ENCODE measurements at places on chromosomes 2 and 18.

DNA sequence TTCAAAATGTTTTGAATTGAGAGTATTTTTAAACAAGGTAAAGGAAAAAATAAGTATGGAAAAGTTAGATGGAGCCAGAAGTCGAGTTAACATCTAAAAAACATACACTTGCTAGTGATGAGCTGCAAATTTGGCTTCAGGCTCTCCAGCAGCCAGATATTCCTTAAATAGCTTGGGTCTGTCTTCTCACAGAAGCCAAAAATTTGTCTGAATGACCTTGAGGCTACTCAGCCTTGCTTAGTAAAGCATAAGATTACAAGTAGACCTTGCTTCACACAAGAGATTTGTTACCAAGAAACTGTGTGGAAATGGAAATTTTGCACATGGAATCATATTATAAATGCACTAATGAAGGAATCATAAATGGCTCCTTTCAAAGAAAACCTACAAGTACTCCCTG, 40.8 kb upstream of the GRB14 start:
- no peak for DNase-seq

- peak; percentile 37 for DNase-seq
Measured at GRCh38 chr18:22471546-22472131, 53.9 kb upstream of the CTAGE1 start.

- no peak for DNase-seq
Measured at GRCh38 chr2:68992933-68993332, 18.5 kb downstream of the GKN1 start.

DNA sequence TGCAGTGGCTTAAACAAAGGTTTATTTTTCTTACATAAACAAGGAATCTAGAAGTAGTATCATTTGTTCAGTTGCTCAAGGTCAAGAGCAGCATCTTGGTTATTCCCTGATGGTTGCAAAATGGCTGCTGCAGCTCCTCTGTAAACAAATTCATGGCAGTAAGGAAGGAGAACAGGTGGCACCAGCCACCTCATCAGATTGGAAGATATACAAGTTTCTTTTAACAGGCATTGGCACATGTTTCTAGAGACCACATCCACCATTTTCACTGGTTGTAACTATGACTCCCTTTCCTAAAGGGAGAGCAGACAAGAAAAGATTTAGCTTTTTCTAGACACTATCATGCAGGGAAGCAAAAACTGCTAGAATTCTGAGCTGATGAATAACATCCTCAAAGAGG, 46.3 kb downstream of the PKDCC start:
- no peak for DNase-seq

DNA sequence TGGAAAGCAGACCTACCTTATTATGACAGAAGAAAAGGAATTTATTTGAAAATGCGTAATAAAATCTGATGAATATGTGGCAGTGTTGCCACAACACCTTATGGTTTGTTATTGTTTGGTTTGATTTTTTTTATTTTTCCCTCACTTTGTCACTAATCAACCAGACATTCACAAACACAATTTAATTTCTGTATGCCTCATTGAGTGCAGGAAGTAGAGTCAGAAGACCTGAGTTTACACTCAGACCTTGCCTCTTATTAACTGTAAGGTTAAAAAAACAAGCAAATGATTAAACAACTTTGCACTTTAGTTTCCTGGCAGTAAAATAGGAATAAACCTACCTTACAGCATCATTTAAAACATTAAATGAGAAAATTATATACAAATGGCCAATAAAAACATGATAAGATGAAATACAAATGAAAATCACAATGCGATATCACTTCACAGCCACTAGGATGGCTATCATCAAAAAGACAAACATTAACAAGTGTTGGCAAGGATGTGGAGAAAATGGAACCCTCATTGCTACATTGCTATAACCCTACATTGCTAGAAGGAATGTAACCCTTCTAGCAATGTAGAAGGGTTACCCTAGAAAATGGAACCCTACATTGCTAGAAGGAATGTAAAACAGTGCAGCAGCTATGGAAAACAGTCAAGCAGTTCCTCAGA, 3.3 kb downstream of the SESTD1 start:
- DNase-seq, result no peak

DNA sequence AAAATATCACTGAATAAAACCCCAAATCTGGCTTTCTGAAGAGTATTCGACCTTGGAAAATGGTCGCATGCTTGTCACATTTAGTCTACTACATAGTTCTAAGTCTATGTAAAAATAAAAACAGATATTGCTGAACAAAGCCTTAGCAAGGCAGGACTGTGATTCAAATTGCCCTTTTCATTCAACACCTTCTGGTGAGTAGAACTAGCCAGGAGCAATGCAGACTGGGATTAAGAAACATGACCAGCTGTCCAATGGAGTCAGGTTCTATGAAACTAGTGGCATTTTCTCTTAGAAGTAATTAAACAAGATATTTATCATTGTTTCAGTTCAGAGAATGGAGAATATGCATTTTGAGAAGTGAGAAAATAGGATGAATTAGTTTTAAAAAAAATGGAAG, 1260.5 kb upstream of the ACVR2A start:
- no peak for DNase-seq

GRCh38 chr2:204590063-204590462, 44.8 kb downstream of the PARD3B start:
- DNase-seq, result no peak

DNA sequence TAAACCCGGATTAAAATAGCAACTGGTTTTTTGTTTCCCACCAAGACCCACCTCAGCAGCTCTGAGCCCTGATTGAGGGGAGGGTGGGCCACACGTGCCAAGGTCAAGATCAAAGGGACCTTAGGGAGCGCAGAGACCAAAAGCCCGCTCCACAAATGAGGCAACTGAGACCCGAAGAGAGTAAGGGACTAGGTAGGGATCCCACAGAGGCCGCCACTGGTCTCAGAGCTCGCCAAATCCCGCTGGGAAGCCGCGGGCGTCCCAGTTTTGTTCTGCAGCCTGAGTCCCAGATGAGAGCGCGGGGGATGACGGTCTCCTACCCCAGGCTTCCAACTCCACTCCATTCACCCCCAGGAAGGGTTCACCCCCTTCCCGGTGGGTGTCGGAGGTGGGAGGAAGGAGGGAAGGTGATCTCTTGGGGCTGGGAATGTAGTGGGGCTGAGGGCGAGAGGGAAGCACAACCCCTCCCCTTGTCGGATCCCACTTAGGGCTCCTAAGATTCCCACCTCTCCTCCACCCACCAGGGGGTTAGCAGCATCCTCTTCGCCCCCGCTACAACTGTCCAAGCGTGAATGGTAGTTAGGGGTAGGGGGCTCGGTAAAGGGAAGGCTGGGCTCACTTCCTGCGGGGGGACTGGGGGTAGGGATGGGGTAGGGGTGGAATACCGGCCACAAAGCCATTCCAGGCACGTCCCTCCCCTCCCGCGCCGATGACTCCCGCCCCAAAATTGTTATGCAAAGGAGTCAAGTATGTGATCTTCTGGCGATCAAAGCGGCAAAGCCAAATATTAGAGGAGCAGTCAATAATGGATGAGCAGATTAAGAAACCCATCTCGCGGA, 7.3 kb upstream of the EN1 start:
- DNase-seq, result no peak

GRCh38 chr18:34837769-34838272, 127.7 kb downstream of the DTNA start:
- DNase-seq, result no peak

DNA sequence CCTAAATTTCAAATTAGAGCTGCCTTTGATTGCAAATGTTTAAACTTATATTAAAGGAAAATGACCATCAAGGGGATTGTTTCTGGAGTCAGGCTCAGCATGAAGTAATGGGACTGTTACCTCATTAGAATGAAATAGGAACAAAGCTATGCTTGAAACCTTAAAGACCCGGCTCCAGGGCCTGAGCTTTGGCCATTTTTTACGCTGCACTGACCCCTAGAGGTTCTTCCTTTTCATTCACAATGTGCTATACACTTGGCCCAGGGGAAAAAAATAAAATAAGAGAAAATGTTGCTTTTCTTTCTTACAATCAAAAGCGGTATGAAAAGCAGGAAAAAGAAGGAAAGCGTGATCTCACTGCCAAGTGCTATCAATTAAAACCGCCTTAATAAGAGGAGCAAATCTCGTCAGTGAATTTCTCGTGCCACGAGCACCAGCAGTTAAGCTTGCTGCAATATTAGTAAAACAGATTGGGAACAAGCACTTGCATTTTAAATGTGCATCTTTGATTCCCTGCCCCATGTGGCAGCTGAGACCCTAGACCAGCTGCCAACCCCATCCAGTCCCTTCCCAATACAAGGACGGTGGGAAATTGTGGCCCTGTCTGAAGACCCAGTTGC, 96.6 kb downstream of the MBD2 start:
- peak; percentile 29 for DNase-seq

GRCh38 chr2:165539985-165540384, 70.5 kb downstream of the CSRNP3 start:
- DNase-seq, result no peak

GRCh38 chr2:170227507-170227947, 49.6 kb downstream of the MYO3B start:
- no peak for DNase-seq

GRCh38 chr18:71442731-71443141, 1101.4 kb downstream of the CBLN2 start:
- peak; percentile 57 for DNase-seq

GRCh38 chr2:183505911-183506310, 381.7 kb downstream of the NUP35 start:
- DNase-seq, result no peak

DNA sequence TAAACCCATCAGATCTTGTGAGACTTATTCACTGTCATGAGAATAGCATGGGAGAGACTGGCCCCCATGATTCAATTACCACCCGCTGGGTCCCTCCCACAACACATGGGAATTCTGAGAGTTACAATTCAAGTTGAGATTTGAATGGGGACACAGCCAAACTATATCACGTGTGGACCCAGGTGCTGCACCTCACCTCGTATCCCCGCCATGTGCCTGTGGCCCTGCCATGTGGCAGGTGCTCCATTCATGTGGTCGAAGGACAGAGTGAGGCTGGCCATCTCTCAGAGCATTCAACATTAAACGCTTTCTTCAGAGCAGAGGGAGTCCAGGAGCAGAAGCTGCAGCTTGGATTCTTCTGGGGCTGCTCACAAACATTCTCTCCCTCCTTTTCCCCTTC, 32.3 kb downstream of the MROH2A start:
- no peak for DNase-seq

DNA sequence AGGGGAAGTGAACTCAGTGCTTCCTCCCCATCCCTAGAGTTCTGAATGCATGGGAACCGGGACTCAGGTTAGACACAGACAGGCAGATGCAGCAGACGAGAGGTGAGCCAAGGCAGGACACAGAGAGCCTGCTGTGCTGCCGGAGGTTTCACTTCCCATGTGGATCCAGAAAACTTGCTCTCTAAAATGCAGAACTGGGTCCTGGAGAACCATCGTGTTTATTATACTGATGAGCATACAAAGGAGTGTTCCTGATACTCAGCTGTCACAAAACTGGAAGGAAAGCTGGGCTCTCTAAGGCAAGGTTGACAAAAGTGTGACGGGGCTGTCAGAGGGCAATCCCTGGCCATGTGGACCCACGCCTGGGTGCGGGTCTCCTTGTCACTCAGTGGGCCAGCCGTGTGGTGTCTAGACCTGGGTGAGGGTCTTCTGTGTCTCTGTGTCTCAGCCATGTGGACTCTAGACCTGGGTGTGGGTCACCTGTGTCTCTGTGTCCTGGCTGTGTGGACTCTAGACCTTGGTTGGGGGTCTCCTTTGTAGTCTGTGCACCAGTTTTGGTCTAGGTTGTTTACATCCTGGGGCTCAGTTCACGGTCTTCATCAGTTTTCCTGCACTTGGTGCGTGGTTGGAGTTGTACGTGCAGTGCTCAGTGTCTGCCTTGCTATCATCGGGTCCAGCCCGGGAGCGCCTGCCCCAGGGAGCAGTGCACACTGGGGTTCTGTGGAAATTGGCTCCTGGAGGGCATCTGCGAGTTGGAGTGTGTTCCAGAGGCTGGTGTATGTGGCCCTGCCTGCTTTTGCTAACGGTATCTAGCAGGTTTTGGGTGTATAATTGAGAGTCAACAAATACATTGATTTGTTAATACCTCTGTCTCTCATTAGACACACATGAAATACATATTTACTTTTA, 141.1 kb downstream of the ATP9B start:
- no peak for DNase-seq

GRCh38 chr18:45357686-45358470, 257.4 kb upstream of the SLC14A2 start:
- DNase-seq, result no peak

DNA sequence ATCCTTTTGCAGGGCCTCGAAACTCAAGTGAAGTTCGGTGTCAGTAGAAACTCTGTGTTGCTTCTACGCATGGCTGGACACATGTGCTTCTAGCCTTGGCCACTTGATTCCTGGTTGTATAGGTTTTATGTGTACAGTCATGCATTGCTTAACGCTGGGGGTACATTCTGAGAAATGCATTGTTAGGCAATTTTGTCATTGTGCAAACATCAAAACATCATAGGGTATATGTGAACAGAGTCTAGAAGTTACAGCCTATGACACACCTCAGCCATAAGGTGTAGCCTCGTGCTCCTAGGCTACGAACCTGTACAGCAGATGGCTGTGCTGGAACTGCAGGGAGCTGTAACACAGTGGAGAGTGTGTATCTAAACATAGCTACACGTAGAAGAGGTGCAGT, 39.4 kb downstream of the TMEM18 start:
- no peak for DNase-seq

GRCh38 chr18:55753643-55754263, 165.8 kb upstream of the TCF4 start:
- peak; percentile 57 for DNase-seq

GRCh38 chr18:54254265-54254758, 15.0 kb upstream of the POLI start:
- DNase-seq, result peak; percentile 7

- no peak for DNase-seq
Measured at GRCh38 chr2:85959185-85959584, 70.4 kb upstream of the ST3GAL5 start.

GRCh38 chr2:138272524-138273195, 228.9 kb upstream of the SPOPL start:
- DNase-seq, result no peak

- peak; percentile 27 for DNase-seq
Measured at GRCh38 chr2:119301413-119301812, 65.2 kb downstream of the C2orf76 start.

GRCh38 chr2:113133704-113134598, 6.6 kb downstream of the IL1RN start:
- DNase-seq, result peak; percentile 42

- peak; percentile 33 for DNase-seq
Measured at GRCh38 chr2:138787053-138787666, 7.0 kb upstream of the NXPH2 start.

GRCh38 chr2:168336786-168337388, 89.5 kb upstream of the STK39 start:
- peak; percentile 30 for DNase-seq

GRCh38 chr2:159859583-159859982, 61.6 kb upstream of the CD302 start:
- DNase-seq, result no peak
